ENCODE measurements at places on chromosomes 6 and 20.

DNA sequence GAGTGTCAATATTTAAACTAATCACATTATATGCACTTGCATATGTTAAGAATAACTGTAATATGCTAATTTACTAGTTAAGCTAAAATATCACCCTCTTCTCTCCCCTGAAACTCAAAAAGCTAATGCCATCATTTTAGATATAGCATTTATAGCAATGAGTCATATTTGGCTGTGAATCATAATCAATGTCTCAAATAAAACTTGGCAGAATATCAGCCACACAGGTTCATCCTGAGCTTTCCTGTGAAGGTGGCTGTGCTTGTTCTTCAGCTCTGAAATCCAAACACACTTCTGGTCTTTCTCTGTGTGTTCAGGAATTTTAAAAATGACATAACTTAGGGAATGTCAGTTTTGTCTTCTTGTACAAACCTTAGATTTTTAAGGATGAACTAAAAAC is 12.8 kb upstream of the PNRC1 start:
- DNase-seq = no peak

DNA sequence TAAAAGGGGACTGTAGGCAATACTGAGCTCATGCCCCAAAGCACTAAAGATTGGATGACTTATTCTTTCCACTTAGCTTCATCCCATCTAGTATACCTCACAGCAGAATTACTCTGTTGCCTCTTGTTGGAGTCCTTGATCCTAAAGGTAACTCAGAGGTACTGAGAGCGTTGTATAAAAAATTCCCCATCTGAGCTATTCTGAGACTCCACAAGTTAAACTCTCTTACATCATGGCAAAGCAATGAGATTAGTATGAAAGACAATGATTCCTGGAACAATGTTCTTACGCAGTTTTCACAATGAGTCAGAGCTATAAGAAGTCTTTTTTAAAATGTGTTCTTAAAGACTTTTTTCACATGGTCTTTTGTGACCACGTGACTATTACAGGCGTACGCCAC is 370.1 kb downstream of the ADGRB3 start:
- DNase-seq = no peak

GRCh38 chr6:43175676-43176422 is 4.8 kb downstream of the SRF start:
- no peak for DNase-seq

GRCh38 chr20:56347628-56348304 is 11.0 kb upstream of the FAM210B start:
- no peak for DNase-seq
